ENCODE measurements at places on chromosomes 1 and 21.

GRCh38 chr1:62386351-62387121, 50.3 kb upstream of the USP1 start:
- no peak for DNase-seq

DNA sequence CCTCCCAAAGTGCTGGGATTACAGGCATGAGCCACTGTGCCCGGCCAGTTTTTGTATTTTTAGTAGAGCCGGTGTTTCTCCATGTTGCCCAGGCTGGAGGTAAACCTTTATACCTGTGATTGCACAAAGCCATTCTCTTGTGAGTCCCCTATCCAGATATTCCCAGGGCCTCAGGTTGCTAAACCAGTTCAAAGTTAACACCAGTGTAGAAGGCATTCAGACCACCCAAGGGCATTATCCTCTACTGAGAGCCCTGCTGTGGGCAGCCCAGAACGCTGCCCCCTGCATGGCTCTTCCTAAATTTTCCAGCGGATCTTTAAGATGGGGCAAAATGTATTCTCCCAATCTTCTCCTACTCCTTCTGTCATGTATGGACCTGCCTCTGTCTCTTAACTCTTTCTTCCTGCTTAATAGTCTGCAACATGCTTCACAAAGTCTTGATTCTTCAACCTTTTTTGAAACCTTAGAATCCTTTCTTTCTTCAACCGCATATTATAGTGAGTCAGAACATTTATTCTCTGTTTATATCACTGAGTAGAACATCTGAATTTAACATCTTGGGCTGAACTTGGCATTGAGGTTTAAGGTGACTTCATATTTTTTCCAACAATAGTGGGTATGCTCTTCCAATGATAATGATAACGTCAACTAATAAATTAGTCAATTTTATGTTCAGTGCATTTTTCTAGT, 36.0 kb downstream of the UBE4B start:
- DNase-seq = no peak

- no peak for DNase-seq
Observed at GRCh38 chr1:50724626-50725286, 235.3 kb downstream of the FAF1 start.

DNA sequence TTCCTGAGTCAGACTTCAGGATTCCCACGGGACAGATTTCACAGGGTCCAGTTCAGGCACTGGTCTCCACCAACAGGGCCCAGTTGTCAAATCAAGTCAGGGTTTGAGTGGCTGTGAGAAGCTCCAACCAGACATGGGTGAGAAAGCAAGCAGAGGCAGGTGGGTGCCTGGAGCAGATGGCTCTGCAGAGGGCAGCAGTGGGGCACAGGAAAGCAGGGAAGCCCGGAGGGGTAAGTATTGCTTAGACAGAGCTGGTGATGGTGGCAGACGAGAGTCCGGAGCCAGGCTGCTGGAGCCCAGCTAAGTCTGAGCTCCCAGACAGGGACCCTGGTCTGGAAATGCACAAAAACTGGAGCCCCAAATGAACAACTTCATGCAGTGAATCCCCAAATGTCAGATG, 40.4 kb downstream of the RIMS3 start:
- DNase-seq = no peak

- no peak for DNase-seq
Observed at GRCh38 chr1:220291580-220291979, 19.3 kb upstream of the RAB3GAP2 start.

DNA sequence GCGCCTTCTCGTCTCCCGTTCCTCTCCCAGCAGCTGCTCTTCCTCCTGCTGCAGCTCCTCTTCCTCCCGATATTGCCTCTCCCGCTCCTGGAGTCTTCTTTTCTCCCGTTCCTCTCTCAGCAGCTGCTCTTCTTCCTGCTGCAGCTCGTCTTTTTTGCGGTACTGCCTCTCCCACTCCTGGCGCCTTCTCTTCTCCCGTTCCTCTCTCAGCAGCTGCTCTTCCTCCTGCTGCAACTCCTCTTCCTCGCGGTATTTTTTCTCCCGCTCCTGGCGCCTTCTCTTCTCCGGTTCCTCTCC, 5.3 kb downstream of the TCHH start:
- DNase-seq = no peak

- DNase-seq = no peak
Observed at GRCh38 chr1:161274874-161275273, 16.3 kb downstream of the PCP4L1 start.

DNA sequence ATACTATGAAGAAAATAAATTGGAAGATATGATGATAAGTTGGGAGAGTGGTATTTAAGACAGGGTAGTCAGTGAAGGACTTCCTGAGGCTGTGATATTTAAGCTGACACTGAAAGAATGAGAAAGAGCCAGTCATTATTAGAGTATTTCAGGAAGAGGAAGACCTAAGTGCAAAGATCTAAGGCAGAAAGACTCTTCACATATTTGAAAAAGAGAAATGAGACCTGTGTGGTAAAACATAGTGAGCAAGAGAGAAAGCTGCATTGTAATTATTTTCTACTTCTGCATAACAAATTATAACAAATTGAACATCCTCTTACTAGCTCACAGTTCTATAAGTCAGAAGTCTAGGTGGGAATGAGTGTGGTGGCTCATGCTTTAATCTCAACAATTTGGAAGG, 34.6 kb upstream of the DOCK7 start:
- no peak for DNase-seq

GRCh38 chr1:19529664-19530063, 44.3 kb upstream of the CAPZB start:
- no peak for DNase-seq

GRCh38 chr1:31811605-31812004, 4.2 kb downstream of the SPOCD1 start:
- peak; percentile 25 for DNase-seq

DNA sequence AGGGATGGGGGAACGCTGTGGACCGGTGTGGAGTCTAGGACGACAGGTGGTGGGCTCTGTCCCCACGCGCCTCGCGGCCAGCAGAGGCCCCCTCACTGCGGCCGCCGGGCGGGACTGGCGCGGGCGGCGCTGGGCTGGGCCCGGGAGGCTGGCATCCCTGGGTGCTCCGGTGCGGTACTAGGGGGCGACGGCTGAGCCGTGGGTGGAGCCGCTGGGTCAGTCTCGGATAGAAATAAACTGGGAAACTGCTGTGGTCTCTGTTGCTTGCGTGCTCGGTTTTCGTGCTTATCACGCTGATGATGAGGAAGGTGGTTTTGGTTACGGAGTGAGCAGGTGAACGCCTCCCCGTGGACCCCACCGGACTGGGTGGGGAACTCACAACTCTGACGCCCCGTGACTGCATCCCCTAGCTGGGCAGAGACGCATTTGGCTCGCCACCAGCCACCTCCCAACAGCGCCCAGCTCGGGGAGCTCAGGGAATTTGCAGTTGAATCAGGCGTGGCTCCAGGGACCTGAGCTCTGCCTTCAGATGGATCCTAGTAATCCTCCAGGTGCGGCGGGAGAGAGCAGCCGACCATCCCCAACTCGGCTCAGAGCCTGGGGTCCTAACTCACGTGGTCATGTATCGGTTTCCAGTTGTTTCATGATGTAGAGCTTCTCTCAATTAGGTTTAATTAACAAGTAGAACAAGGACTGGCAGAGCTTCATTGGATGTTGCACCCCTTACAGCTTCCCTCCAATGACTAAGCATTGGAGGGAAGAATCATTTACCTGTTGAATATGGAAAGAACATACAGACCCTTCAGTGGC, 32.1 kb downstream of the HSD17B7 start:
- DNase-seq = no peak

DNA sequence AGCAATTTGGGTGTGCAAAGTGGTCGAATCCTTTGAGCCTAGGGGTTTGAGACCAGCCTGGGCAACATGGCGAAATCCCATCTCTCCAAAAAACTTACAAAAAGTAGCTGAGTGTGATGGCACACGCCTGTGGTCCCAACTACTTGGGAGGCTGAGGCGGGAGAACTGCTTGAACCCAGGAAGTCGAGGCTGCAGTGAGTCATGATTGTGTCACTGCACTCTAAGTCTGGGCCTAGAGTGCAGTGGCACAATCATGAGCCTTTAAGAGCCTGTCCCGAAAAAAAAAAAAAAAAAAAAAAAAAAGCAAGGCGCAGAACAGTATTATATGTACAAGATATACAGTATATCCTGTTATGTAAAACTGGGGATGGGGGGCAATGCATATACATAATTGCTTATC, 25.1 kb upstream of the HTR1D start:
- DNase-seq = no peak

GRCh38 chr1:156247460-156248322, at the start of gene PAQR6:
Gene PAQR6 (minus strand): TSS chr1:156248056. CDS start chr1:156246731, 1,325 bp downstream.
- no peak for DNase-seq

DNA sequence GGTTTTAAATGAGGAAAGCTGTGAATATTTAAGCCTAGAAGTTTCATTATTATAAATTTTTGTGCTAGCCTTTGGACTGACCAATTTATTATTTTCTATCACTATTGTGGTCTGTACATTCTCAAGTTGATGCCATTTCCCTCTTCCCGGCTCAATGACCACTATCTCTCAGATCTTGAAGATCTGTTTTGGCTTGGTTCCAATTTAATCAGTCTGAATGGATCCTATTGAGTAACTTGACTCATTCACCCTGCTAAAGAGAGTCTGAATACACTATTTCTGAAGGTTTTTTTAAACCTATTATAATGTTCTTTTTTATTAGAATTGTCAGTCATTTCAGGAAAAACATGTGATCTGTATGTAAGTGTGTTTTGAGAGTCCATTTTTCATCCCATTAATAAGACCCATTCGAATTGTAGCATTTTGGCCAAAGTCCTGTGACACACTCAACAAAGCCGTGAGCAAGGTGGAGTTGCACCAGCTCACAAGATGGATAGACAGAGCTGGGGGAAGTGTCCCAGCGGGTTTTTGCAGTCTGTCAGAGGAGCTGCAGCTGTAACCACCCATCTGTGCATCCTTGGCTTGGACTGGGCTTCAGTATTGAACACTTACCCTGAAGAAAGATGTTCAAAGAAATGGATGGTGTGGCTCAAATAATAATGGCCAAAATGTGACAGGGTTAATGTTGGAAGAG, 145.6 kb downstream of the NFIA start:
- no peak for DNase-seq

- no peak for DNase-seq
Observed at GRCh38 chr1:94463056-94463764, 45.0 kb downstream of the ABCD3 start.

DNA sequence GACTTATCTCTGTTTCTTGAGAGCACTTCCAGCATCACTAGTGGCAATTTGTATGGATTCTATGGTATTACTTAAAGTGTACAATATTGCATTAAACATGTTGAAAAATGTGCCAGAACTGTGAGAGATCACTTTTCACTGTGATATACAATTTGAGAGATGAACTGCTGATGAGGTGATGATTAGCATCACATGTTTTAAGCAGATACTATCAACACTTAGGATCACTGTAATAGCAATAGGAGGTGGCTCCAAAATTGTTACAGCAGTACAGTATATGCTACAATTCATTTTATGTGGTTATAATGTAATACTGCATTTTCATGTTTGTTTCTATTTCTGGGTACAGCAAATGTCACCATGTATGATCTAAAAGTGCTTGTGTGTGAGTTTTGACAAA, 570.0 kb downstream of the PTPRC start:
- DNase-seq = no peak

Data from NCI-H1417 treated with DMSO at 0.1 percent for 48 hours (cell line).